ENCODE measurements at places on chromosomes 4 and X. TPM values are rescaled to one million over a fixed set of nuclear protein-coding genes. Genes with fewer than 3 reads are reported as not detected.
A peak's percentile ranks its signal among the peaks of the same experiment; 100 is the strongest.

DNA sequence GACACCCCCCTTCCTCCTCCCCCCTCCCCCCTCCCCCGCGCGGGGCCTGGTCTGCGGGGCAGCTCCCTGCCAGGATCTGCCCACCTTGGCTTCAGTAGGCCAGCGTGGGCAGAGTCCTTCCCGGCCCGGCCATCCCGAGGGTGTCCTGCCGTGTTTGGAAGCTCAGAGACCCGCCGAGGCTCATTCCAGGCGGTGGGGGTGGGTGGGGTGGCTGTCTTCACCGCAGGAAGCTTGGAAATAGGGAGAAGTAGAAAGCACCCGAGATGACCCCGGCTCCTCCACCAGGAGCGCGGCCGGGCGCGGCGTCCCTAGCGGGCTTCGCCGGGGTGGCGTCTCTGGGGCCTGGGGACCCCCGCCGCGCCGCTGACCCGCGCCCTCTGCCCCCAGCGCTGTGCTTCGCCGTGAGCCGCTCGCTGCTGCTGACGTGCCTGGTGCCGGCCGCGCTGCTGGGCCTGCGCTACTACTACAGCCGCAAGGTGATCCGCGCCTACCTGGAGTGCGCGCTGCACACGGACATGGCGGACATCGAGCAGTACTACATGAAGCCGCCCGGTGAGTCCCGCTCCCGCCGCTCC lies 1.6 kb downstream of the NAT8L start:
- no peak overlapping the region for H3K27ac ChIP-seq
- H3K36me3 ChIP-seq, result no peaks in the 10 kb centered on the region
- no peak for DNase-seq

DNA sequence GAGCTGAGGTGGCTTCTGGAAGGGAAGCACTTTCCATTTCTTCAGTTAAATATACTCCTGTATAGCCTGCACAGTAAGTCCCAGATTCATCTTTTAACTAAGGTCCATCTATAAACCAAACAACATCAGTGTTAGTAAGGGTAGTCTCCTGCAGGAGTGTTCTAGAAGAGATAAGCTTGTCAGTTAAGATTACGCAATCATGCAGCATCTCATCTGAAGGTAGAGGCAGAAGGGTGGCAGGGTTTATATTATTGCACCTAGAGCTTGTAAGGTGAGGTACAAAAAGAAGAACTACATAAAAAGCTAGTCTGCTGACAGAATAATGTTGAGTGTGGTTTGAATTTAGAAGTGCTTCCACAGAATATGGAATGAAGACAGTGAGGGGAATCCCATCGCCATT lies 44.0 kb downstream of the NUDT10 start:
- no peaks in the 10 kb centered on the region for H3K4me1 ChIP-seq
- H3K36me3 ChIP-seq, result no peaks in the 10 kb centered on the region
- no peak for DNase-seq
- H3K4me3 ChIP-seq, result no peak overlapping the region
- no peaks in the 10 kb centered on the region for H3K27me3 ChIP-seq

DNA sequence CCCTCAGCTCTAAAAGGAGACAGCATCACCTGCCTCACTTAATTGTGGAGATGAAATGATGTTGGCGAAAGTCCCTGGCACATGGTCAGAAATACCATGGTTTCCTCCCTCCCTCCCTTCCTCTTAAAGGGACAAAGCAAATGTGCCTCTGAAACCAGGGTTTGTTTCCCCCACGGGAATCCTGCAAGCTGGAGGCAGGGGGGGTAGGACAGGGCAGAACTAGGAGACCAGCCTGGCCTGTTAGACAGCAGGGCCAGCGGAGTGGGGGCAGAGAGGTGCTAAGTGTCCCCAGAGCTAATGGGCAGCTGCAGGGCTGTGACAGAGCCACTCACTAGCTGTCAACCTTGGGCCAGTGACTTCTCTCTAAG lies 5.7 kb downstream of the RTL5 start:
- no peaks in the 10 kb centered on the region for H3K36me3 ChIP-seq
- no peaks in the 10 kb centered on the region for H3K4me1 ChIP-seq
- H3K27ac ChIP-seq, result peak overlapping the region; percentile 45
- H3K4me3 ChIP-seq, result no peak overlapping the region
- H3K27me3 ChIP-seq, result peaks cover 10% of the 10 kb centered on the region

DNA sequence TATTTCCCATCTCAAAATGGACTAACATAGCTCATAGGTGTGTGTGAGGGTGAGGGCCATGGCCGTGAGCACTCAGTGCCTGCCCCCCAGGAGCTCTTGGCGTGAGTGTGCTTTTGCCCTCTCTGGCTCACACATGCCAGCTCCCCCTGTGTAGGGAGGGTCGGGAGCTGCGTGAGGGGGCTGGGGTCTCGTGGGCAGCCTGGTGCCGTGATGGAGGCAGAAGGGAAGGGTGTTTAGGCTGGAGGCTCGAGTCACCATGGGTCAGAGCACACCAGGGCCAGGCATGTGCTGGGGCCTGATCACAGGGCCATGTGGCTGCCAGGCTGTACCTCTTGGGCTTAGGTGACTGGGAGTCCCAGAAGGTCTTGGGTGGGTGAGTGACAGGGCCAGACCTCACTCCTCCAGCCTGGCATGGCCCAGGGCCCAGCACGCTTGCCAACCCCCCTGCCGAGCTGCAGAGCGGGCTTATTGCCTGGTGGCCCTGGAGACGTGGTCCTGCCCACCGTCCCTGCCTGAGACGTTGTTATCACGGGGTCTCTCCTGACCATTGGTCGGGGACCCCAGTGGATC lies 44.0 kb downstream of the ADRA2C start:
- H3K27ac ChIP-seq, result no peak overlapping the region
- no peak for DNase-seq
- no peak overlapping the region for H3K4me3 ChIP-seq
- H3K4me1 ChIP-seq, result no peaks in the 10 kb centered on the region
- H3K27me3 ChIP-seq, result no peaks in the 10 kb centered on the region

- H3K4me3 ChIP-seq, result peak overlapping the region; percentile 62
- H3K36me3 ChIP-seq, result no peaks in the 10 kb centered on the region
- peaks cover 15% of the 10 kb centered on the region for H3K4me1 ChIP-seq
- peak overlapping the region; percentile 100 for H3K27ac ChIP-seq
- DNase-seq, result peak; percentile 16
Measured at GRCh38 chr4:73068491-73069337, 802 bp downstream of the COX18 start.

DNA sequence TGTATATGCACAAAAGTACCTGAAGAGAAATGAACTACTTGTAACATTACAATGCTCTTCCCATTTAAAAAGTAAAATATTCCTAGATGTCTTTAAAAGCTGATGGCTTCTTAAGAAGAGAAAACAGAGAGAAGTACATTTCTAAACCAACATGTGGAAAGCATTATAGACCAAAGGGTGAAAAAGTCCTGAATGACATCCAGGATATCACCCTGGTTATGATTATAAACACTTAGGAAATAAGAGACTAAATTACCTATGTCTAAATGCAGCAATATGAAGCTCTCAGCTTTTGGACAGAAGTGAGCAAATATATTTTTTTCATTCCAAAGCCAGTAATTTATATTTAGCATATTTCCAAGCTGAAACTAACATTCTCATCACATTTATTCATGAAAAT lies 21.7 kb upstream of the EGFL6 start:
- H3K27me3 ChIP-seq, result peaks cover 24% of the 10 kb centered on the region
- no peaks in the 10 kb centered on the region for H3K4me1 ChIP-seq
- H3K36me3 ChIP-seq, result no peaks in the 10 kb centered on the region

DNA sequence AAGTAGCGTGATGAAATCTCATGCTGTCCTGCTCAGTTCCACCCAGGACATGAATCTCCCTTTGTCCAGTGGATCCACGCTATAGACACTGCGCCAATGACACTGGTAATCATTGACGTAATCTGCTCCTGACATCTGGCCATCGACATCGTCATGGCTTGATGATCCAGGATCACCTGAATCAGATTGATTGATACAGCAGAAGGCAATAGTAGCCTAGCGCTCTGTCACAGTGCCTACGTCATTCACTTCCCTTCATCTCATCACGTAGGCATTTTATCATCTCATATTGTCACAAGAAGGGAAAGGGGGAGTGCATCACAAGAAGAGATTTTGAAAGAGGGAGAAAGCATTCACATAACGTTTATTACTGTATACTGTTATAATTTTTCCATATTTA lies 68.8 kb downstream of the STK32B start:
- no peaks in the 10 kb centered on the region for H3K4me1 ChIP-seq
- H3K36me3 ChIP-seq, result no peaks in the 10 kb centered on the region
- DNase-seq, result no peak
- H3K4me3 ChIP-seq, result no peak overlapping the region
- H3K27me3 ChIP-seq, result no peaks in the 10 kb centered on the region

DNA sequence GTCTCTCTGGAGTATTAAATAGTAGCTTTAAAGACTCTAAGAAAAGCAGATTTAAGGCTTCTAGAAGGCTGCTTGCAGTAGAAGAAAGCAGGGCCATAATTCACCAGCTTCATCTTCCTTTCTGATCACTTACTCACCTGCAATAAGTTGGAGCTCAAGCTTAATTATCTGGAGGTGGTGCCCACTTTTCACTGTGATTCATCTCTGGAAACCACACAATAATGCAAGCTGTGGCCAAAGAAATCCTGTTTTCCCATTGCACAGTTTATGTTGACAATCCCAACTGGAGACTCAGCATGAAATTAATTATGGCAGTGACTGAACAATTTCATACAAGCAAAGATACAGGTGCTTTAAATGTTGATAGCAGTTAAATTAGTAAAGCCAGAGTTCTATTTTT lies 14.7 kb downstream of the CWH43 start:
- DNase-seq, result no peak
- no peaks in the 10 kb centered on the region for H3K4me1 ChIP-seq
- no peak overlapping the region for H3K4me3 ChIP-seq
- H3K27ac ChIP-seq, result no peak overlapping the region

GRCh38 chr4:87185146-87185870 lies 35.1 kb downstream of the KLHL8 start:
- no peaks in the 10 kb centered on the region for H3K4me1 ChIP-seq
- no peaks in the 10 kb centered on the region for H3K27me3 ChIP-seq
- H3K36me3 ChIP-seq, result no peaks in the 10 kb centered on the region
- no peak overlapping the region for H3K4me3 ChIP-seq

- H3K4me3 ChIP-seq, result no peak overlapping the region
- H3K36me3 ChIP-seq, result no peaks in the 10 kb centered on the region
- H3K27ac ChIP-seq, result no peak overlapping the region
- no peaks in the 10 kb centered on the region for H3K27me3 ChIP-seq
- DNase-seq, result no peak
Measured at GRCh38 chr4:71130827-71131603, 137.6 kb downstream of the DCK start.

DNA sequence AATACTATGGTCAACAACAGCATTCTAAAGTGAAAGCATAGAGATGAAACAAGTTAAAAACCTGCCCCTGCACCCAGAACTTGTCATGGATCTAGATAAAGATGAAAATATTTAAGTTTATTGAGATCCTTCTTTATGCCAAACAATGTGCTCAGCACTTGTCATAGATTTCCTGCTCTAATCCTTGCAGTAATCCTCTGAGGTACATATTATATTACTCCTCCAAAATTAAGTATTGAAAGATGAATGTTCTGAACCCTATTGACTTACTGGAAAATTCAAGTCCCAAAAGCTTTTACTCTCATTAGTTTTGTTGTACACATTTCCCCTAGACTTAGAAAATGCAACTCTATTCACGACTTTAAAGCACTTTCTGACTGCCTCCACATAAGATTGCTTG lies 35.6 kb downstream of the CAMK2D start:
- no peak for DNase-seq
- no peaks in the 10 kb centered on the region for H3K27me3 ChIP-seq
- H3K27ac ChIP-seq, result no peak overlapping the region
- no peak overlapping the region for H3K4me3 ChIP-seq

- H3K4me1 ChIP-seq, result no peaks in the 10 kb centered on the region
- H3K4me3 ChIP-seq, result no peak overlapping the region
- no peaks in the 10 kb centered on the region for H3K27me3 ChIP-seq
- H3K36me3 ChIP-seq, result no peaks in the 10 kb centered on the region
Measured at GRCh38 chr4:111806331-111806730, 338.9 kb upstream of the FAM241A start.

- H3K27me3 ChIP-seq, result no peaks in the 10 kb centered on the region
- H3K4me3 ChIP-seq, result no peak overlapping the region
- H3K36me3 ChIP-seq, result no peaks in the 10 kb centered on the region
- H3K4me1 ChIP-seq, result no peaks in the 10 kb centered on the region
- H3K27ac ChIP-seq, result no peak overlapping the region
Measured at GRCh38 chrX:123817288-123817894, 42.5 kb upstream of the XIAP start.

DNA sequence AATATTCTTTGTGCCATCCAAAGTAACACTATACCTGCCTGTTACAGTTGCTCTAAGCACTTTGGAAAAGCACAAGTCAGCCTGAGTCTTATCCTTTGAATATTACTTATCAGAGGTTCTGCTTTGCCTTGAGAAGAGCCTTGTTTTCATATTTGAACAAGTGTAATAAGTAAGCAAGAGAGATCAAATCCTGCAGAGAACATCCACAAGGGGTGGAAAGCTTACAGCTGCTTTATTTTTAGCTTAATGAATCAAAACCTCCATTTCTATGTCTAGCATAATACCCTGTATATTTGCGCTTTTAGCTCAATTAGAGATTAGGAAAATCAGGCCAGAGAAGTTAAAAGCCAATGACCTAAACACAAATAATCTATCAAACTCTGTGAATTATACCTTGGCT lies 139.8 kb downstream of the CDS1 start:
- H3K36me3 ChIP-seq, result peaks cover 34% of the 10 kb centered on the region
- H3K27me3 ChIP-seq, result no peaks in the 10 kb centered on the region
- H3K27ac ChIP-seq, result no peak overlapping the region
- DNase-seq, result no peak
- peaks cover 11% of the 10 kb centered on the region for H3K4me1 ChIP-seq

DNA sequence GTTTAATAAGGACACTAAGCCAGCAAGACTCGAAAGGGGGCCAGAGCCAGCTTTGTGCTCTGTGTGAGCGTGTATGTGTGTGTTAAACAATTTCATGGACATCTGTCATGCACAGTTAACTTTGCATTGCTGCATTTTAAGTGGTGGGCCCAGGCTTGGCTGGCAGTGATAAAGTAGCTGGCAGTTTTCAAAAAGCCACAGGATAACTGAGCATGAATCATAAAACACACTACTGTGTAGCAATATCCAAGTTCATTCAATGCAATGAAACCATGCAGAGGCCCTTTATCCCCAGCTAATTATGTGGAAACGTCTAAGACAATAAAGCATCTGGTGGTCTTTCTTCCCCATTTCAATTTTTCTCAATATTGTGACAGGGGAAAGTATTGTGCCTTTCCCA lies 132.9 kb downstream of the NKX6-1 start:
- H3K36me3 ChIP-seq, result no peaks in the 10 kb centered on the region
- H3K4me1 ChIP-seq, result no peaks in the 10 kb centered on the region
- no peak for DNase-seq
- no peaks in the 10 kb centered on the region for H3K27me3 ChIP-seq
- no peak overlapping the region for H3K27ac ChIP-seq
- no peak overlapping the region for H3K4me3 ChIP-seq

GRCh38 chrX:150421816-150422215 lies 58.7 kb downstream of the MAMLD1 start:
- H3K4me3 ChIP-seq, result no peak overlapping the region
- no peak for DNase-seq
- H3K27ac ChIP-seq, result no peak overlapping the region
- no peaks in the 10 kb centered on the region for H3K27me3 ChIP-seq

Gene ARMCX1
- total RNA-seq, result 73.5 TPM

Gene TXK
- 1.3 TPM for total RNA-seq

Gene ADH7
- not detected for total RNA-seq

Gene NXF2
- total RNA-seq, result not detected

Gene RPS6KA6
- 3.7 TPM for total RNA-seq

Gene NWD2
- not detected for total RNA-seq

Gene NXF3
- 5.9 TPM for total RNA-seq

Gene CFAP47
- 0.04 TPM for total RNA-seq

Gene ADGRG4
- total RNA-seq, result 0.11 TPM

Gene RAB41
- not detected for total RNA-seq

All from adrenal gland (tissue), 19 donors.